ENCODE measurements at places on chromosomes 1 and 21.

DNA sequence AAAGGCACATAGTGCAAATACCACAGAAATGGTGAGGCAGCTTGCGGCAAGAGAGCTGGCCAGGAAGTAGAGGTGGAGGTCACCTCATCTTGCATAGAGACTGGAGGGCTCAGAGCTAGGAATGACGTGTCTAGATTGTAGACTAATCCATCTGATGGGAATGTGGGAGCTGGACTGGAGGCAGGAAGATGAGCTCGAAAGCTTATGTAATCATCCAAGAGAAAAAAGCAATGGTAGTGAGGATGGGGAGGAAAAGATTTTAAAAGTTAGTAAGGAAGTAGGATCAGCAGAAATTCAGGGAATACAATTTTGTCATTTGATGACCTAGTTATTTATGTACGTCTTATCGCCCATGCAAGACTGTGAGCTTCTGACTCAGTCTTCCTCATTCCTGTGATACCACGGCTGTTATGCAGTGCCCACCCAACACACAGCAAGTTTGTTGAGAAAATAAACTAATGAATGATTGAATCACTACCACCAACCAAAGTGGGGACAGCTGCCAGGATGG is 123.9 kb downstream of the RRAGC start:
- H3K27me3 ChIP-seq, result no peaks in the 10 kb centered on the region
- H3K4me3 ChIP-seq, result no peak overlapping the region
- H3K36me3 ChIP-seq, result no peaks in the 10 kb centered on the region
- no peak overlapping the region for H3K27ac ChIP-seq
- DNase-seq, result no peak

- H3K4me1 ChIP-seq, result peaks cover 4% of the 10 kb centered on the region
- H3K36me3 ChIP-seq, result no peaks in the 10 kb centered on the region
- no peak overlapping the region for H3K27ac ChIP-seq
- H3K4me3 ChIP-seq, result no peak overlapping the region
- no peaks in the 10 kb centered on the region for H3K27me3 ChIP-seq
Measured at GRCh38 chr1:171655746-171656116, 3.2 kb upstream of the MYOC start.

DNA sequence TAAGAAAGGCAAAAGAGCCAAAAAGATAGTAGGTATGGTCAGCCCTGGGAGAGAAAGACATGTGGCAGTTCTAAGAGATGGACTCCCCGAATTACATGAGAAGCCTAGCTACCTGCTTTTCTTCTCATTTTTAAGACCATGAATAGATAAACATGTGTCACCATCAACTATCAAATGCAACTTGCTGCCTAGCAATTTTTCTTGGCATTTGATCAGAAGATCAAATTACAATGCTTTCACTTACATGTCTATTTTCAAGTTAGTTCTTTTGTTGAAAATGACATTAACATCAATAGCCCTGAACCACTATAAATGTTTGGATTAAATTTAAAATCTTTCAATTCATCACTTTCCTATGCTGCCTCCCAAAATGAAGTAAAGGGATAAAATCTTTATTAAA is 212.3 kb downstream of the HHIPL2 start:
- DNase-seq, result no peak
- H3K27ac ChIP-seq, result no peak overlapping the region
- no peaks in the 10 kb centered on the region for H3K27me3 ChIP-seq
- no peaks in the 10 kb centered on the region for H3K4me1 ChIP-seq
- H3K4me3 ChIP-seq, result no peak overlapping the region
- no peaks in the 10 kb centered on the region for H3K36me3 ChIP-seq

DNA sequence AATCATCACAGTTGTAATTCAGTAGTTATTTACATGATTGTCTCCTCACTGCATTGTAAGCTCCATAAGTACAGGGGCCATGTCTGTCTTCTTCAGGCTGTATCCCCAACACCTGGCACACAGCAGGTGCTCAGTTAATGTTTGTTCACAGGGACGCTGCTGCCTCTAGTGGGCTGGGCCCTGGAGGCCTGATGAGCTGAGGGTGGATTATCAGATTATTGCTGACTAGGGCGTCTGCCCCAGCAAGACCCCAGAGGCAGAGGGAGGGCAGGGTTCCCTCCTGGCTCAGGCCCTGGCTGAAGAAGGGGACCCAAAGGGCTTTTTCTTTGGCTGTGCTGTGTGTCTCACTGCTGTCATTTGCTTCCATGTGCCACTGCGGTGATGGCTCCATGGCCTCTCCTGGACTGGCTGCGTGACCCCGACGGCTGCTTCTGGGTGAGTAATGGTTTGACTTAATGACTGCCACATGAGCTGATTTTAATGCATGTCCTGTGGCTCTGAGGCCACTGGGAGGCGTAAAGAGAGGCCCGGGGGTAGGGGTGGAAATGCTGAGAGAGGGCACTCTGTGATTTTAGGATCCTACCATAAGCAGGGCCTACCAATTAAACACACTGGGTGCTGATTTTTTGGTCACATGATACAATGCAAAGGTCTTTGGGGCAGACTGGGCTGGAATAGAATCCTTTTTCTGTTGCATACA is 20.8 kb upstream of the EPB41 start:
- DNase-seq, result no peak
- no peak overlapping the region for H3K27ac ChIP-seq
- H3K36me3 ChIP-seq, result no peaks in the 10 kb centered on the region
- H3K27me3 ChIP-seq, result peaks cover 24% of the 10 kb centered on the region
- H3K4me3 ChIP-seq, result no peak overlapping the region

GRCh38 chr1:63238721-63239120 is 83.6 kb upstream of the FOXD3 start:
- no peaks in the 10 kb centered on the region for H3K36me3 ChIP-seq
- DNase-seq, result no peak
- H3K4me3 ChIP-seq, result no peak overlapping the region
- H3K4me1 ChIP-seq, result no peaks in the 10 kb centered on the region
- H3K27me3 ChIP-seq, result no peaks in the 10 kb centered on the region

DNA sequence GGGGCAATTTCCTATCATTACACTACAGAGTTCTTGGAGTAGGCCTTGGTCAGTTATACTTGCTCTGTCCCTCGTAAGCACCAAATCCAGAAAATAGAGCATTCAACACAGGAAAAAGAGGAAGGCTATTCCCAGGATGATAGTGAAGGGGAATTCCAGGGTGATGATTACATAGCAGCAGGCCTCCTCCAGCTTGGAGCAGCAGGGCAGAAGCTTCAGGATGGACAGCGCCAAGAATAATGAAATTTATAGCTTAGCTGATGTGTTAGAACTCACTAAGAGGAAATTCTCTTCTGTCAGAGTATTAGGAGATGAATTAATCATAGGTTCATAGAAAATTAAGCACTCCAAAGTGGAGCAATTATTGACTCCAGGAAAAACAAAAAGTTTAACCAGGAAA is 10.8 kb upstream of the SMAP2 start:
- H3K4me3 ChIP-seq, result no peak overlapping the region
- DNase-seq, result no peak
- no peaks in the 10 kb centered on the region for H3K27me3 ChIP-seq
- no peaks in the 10 kb centered on the region for H3K4me1 ChIP-seq
- H3K27ac ChIP-seq, result no peak overlapping the region
- H3K36me3 ChIP-seq, result no peaks in the 10 kb centered on the region

DNA sequence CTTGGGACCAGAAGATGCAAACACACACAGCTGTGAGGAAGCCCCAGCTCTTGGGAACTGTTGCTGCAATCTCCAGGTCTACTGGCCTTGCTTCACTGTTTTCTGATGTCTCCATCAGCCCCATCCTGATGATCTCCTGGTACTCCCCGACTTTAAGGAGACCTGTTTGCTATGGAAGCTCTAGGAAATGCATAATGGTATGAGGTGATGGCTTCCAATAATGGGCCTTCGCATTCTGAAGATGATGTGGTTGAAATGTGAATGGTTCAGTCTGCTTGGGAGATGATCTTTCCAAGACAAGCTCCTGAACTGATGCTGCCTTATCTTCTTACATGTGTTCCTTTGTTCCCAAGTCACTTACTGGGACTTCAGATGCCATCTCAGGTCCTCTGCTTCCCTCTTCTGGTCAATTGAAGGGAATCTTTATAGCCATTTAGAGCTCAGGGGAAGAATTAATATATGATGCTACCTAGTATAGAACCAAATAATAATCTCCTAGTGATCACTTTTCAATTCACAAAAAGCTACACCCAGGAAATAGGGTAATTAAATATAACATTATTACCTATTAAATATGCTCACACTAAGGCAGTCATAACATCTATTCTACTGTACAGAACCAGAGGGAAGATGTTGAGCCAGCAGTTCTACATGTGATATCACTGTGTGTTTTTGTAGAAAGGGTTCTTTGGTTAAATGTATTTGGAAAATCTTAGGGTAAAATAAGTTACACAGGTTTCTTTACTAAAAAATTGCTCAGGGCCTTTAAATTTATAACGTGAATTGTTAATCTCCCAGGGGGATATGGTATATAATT is 73.9 kb upstream of the VTCN1 start:
- H3K27ac ChIP-seq, result no peak overlapping the region
- peak; percentile 62 for DNase-seq
- no peak overlapping the region for H3K4me3 ChIP-seq
- H3K36me3 ChIP-seq, result no peaks in the 10 kb centered on the region
- H3K4me1 ChIP-seq, result no peaks in the 10 kb centered on the region
- H3K27me3 ChIP-seq, result no peaks in the 10 kb centered on the region

- H3K36me3 ChIP-seq, result no peaks in the 10 kb centered on the region
- H3K27me3 ChIP-seq, result peaks cover 3% of the 10 kb centered on the region
- no peak overlapping the region for H3K4me3 ChIP-seq
- DNase-seq, result no peak
- peaks cover 25% of the 10 kb centered on the region for H3K4me1 ChIP-seq
- no peak overlapping the region for H3K27ac ChIP-seq
Measured at GRCh38 chr1:54543729-54544496, 4.1 kb upstream of the ACOT11 start.

DNA sequence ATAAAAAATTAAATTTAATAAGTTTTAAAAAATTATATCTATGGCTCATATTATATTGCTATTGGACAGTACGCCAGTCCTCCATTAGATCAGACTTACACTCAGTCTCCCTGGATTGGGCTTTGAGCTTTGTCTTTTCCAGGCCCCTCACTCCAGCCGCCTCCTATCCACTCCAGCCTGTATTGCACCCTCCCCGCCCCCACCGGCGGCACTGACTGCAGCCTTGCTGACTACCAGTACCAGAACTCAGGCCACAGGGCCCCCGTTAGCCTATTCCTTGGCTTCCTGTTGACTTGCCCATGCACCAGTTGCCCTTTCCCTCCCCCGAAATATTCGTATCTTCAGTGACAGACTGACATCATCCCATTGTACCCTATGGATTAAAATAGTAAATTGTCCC is 127.9 kb downstream of the CSMD2 start:
- DNase-seq, result no peak
- no peak overlapping the region for H3K27ac ChIP-seq
- no peak overlapping the region for H3K4me3 ChIP-seq
- H3K27me3 ChIP-seq, result no peaks in the 10 kb centered on the region
- no peaks in the 10 kb centered on the region for H3K36me3 ChIP-seq

DNA sequence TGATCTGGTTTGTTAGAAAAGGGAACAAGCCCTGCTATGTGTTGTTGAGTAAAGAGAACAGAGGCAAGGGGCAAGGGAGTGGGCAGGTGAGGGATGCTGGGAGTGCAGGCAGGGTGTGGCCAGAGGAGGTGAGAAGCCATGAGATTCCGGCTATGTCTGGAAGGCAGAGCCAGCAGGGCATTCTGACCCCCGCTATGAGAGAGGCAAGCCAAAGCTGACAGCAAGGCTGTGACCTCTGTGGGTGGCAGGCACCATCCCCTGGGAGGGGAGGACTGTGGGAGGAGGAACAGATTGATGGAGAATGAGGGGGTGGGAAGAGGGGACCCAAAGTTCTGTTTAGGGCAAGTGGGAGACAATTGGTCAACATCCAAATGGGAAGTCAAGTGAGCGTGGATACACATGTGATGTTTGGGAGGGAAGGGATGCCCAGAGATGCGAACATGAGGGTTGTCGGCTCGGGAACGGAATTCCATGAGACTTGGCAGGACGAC is 19.5 kb upstream of the PADI6 start:
- H3K4me1 ChIP-seq, result no peaks in the 10 kb centered on the region
- no peaks in the 10 kb centered on the region for H3K36me3 ChIP-seq
- peaks cover 12% of the 10 kb centered on the region for H3K27me3 ChIP-seq
- H3K4me3 ChIP-seq, result no peak overlapping the region
- DNase-seq, result no peak
- no peak overlapping the region for H3K27ac ChIP-seq

DNA sequence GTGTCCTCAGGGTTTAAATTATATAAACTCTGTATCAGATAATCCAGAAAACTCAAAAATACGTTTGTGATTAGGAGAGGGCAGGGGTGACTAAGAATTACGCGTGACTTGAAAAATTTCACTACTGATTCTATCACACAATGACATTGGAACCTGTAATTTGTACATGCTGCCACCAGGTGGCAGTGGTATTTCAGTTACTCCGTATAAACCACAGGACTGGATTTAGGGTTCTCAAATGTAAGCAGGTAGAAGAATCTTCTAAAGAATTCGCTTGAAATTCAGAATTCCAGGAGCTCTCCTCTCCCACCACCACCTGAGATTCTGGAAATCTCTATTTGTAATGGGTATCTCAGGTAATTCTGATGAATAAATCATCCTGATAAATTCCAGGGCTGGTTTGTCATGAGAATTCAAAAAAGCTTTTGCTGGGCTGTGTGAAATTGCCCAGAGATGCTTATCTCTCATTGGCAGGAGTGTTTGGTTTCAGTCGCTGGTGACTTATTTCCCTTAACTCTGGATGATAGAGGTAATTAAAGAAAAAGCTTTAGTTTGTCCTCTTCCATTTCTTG is 1.7 kb upstream of the KRTAP7-1 start:
- H3K4me3 ChIP-seq, result no peak overlapping the region
- no peaks in the 10 kb centered on the region for H3K4me1 ChIP-seq
- no peaks in the 10 kb centered on the region for H3K27me3 ChIP-seq
- no peak overlapping the region for H3K27ac ChIP-seq

DNA sequence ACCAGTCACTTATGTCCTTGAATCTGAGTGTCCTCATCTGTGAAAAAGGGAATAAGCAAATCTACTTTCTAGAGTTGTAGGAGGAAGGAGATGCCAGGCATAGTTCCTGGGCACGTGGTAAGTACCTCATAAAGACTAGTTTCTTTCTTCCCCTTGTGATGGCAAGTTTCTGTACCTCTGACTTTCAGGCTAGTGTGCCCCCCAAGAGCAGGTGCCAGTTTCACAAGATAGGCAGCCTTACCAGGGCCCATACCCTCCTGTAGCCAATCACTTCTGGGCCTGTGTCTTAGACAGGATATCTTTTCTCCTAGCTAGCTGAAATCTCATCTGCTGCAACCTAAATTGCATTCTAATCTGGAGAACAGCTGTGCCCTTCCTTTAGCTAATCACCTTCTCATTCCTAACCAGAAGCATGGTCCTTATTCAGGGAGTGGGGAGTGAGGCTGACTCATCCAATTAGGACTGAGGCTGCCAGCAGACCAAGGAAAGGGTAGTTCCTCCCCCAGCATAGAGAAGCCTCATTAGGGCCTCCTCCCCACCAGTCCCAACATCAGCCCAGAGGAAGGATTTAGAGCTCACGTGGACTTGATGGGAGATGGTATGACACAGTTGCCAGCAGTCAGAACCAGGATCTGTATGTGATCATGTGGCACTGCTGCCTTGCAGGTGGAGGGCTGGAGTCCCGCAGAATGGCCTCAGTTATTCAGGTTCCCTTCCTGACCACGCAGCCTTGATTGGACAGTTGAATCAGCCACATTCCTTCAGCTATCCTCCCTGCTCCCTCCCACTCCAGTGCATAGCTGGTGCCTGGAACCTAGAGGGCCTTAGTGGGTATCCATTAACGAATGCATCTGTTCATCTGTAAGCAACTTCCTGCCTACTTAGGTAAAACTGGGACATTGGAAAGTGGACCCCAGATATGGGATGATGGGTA is 7.9 kb downstream of the KLHDC8A start:
- peaks cover 6% of the 10 kb centered on the region for H3K27me3 ChIP-seq
- H3K4me1 ChIP-seq, result peaks cover 22% of the 10 kb centered on the region
- H3K36me3 ChIP-seq, result no peaks in the 10 kb centered on the region
- DNase-seq, result no peak
